ENCODE measurements at places on chromosomes 6 and 20. TPM values are rescaled to one million over a fixed set of nuclear protein-coding genes. Genes with fewer than 3 reads are reported as not detected.

GRCh38 chr6:159068904-159069578 lies 24.2 kb upstream of the TAGAP start:
- H3K27me3 ChIP-seq: peaks cover 49% of the 10 kb centered on the region
- peaks cover 6% of the 10 kb centered on the region for H3K36me3 ChIP-seq
- no peak overlapping the region for H3K27ac ChIP-seq
- H3K4me1 ChIP-seq: peaks cover 15% of the 10 kb centered on the region

GRCh38 chr20:37238935-37239451 lies 22.6 kb downstream of the GHRH start:
- no peak overlapping the region for H3K4me3 ChIP-seq
- no peak for DNase-seq
- H3K36me3 ChIP-seq: peaks cover 96% of the 10 kb centered on the region
- H3K27ac ChIP-seq: no peak overlapping the region

DNA sequence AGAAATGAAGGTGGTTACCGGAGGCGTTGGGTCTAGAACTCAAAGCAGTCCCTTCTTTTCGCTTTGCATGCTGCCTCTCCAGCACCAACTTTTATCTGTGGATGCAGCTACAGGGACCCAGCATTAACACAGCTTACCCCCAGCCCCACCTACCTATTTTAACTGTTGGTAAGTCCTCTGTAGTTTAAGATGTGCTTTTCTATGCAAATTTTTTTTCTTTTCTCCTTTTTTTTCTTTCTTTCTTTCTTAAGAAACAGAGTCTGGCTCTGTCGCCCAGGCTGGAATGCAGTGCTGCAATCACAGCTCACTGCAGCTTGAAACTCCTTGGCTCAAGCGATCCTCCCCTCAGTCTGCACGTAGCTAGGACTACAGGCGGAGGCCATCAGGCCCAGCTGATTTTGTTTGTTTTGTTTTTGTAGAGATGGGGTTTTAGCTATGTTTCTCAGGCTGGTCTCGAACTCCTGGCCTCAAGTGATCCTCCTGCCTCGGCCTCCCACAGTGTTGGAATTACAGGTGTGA lies 6.5 kb upstream of the USP45 start:
- no peaks in the 10 kb centered on the region for H3K36me3 ChIP-seq
- DNase-seq: no peak
- H3K27ac ChIP-seq: peak overlapping the region; percentile 94
- H3K4me3 ChIP-seq: peak overlapping the region; percentile 96

DNA sequence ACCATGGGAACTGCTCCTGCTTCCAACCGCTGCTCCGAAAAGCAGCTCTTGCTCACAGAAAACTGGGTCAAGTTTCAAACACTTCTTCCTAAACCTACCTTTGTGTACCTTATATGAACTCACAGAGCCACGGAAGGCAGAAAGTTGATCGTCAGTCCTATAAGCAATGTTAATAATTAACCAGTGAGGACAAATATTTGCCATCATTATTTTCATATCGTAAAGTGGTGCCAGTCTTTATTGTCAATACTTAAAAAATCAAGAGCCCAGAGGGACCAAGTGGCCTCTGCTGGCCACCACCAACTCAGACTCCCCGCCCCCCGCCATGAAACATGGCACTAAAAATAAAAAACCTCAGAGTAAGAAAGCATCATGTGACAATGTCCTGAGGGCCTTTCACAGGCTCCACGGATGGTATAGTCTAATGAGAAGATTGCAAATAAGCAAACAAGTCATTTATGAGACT lies 9.1 kb upstream of the PBOV1 start:
- no peak for DNase-seq
- no peaks in the 10 kb centered on the region for H3K36me3 ChIP-seq
- no peaks in the 10 kb centered on the region for H3K27me3 ChIP-seq
- no peaks in the 10 kb centered on the region for H3K4me1 ChIP-seq
- H3K27ac ChIP-seq: no peak overlapping the region
- no peak overlapping the region for H3K4me3 ChIP-seq

The COL9A1 gene
- not detected for total RNA-seq

All from MCF 10A (cell line).